Stimulated activated CD4-positive, alpha-beta T cell treated with anti-CD3 and anti-CD28 coated beads, Interleukin-2, amount 100 ng/mL, for 48 hours (primary cell): ENCODE measurements at places on chromosomes 6 and 20.

- DNase-seq = no peak
Measured at GRCh38 chr20:15144916-15145315, 807.5 kb upstream of the FLRT3 start.

- no peak for DNase-seq
Measured at GRCh38 chr6:5751525-5752390, 255.0 kb downstream of the NRN1 start.

GRCh38 chr6:170046791-170047626 lies 243.9 kb downstream of the DLL1 start:
- DNase-seq = no peak

GRCh38 chr6:96276856-96277255 lies 244.8 kb upstream of the UFL1 start:
- DNase-seq = no peak

DNA sequence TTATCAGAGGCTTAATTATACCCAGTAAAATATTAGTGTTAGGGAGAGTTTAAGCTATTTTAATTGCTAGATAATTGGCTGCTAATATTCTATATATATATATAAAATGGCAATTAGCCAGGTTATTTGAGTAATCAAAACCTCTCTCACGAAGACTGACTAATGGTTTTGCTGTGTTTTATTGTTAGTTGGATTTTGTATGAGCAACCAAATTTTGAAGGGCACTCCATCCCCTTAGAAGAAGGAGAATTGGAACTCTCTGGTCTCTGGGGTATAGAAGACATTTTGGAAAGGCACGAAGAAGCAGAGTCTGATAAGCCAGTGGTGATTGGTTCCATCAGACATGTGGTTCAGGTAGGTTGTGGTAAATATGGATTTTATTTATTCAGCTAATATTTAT lies 102.2 kb downstream of the RTN4IP1 start:
- no peak for DNase-seq

GRCh38 chr6:90197854-90198496 lies 98.7 kb downstream of the BACH2 start:
- DNase-seq = no peak

DNA sequence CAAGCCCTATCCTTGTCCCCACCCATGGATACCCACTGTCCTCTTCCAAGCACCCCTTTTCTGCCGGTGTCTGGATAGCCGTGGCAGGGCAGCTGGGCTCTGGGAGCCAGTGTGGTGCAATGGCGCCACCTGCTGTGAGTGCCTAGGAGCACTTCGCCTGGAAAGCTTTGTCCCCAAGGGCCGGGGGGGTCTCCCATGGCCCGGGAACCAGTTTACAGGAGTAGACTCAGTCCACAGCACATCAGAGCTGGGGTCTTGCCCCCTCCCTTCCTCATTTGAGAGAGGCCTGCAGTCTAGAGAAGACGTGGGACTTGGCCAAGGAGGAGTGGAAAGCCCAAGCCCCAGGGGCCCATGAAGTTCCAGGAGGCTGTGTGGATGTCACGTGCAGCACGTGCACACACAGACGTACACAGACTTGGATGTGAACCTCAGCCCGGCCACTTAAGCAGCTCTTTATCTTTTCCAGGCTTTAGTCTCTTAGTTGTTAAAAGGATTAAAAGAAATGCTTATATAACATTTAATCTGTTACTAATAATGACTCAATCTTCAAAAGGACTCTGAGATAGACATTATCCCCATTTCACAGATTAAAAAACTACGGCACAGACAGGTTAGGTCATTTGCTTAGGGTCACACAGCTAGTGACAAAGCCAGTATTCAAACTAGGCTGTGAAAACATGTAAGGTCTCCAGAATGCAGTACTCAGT lies 40.9 kb upstream of the CDH22 start:
- DNase-seq = peak; percentile 54

- no peak for DNase-seq
Measured at GRCh38 chr20:7673841-7674240, 266.4 kb downstream of the HAO1 start.
